Progenitor cell of endocrine pancreas (in vitro differentiated cells): ENCODE measurements at places on chromosomes 12 and 14.
A peak's percentile ranks its signal among the peaks of the same experiment; 100 is the strongest.

DNA sequence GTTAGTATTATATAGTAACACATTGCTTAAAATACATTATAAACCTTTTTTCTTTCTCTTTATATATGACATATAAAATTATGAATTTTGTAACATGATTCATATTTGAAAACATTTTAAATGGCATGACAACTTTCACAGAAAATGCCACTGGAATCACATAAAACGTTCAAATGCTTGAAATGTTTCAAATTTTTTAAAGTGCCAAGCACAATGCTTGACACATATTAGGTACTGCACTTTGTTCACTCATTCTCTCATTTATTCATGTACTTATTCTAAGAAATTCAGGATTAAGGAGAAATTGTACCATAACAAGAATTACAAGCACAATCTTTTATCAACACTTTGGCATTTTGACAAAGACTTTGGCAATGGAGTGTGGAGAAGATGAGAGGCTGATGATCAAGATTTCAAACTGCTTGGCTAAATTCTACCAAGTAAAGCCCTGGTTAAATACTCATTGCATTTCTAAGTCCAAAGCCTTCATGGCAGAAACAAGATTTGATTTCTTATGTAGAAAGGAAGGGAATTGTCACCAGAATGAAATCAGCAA is 232.2 kb downstream of the C12orf50 start:
- DNase-seq: no peak

DNA sequence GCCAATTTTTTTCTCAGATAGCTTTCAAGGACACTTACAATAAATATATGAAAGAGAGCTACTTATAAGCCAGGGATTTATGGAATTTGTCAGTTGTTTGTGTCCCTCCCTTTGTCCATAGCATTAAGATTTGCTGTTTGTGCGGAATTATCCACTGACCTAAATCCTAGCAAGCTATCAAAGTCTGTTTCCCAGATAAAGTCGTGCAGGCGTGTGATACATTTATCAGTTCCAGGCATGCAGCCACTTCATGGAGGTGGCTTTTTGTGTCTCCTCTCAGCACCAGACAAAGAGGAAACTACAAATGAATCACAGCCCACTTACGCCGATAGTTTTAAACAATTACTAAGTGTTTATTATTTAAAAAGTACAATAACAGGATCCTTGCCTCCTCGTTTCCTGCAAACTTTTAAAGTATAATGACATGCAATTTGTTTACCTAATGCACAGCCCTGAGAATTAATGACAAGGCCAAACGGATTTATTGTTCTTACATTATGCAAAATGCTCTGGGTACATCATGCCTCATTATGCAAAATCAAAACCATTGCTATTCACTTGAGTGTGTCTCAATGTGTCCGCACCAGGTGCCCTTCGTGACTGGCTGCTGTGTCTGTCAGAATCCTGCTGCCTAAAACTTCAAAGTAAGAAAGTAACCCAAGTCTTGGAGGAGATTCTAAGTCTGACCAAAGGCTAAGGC is 423.2 kb downstream of the GLT1D1 start:
- no peak for DNase-seq

- DNase-seq: peak; percentile 6
These were observed 71.2 kb upstream of the ESRRB start for GRCh38 chr14:76304536-76305267.

DNA sequence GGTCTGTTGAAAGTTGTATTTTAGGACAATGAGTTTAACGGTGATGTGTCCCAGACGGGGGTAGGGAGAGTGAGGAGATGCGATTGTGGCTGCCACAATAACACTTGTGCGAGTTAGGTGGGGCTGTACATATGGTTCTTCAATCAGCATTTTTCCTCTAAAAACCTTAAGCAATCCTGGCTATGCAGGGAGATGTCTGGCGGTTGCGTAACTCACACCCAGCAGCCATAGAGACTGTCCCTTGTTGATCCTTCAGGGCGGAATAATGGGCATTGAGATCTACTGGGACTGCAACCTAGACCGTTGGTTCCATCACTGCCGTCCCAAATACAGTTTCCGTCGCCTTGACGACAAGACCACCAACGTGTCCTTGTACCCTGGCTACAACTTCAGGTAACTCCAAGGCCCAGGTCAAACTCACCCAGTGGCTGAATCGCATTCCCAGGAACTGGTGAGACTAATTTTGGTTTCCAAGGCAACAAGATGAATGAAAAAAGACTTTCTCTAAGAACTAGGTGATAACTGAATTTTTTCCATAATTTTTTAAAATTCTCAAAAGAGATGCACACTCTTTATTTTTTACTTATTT is 34.6 kb downstream of the P2RX7 start:
- DNase-seq: no peak

GRCh38 chr12:25979563-25979962 is 21.1 kb downstream of the RASSF8 start:
- no peak for DNase-seq

- no peak for DNase-seq
These were observed 10.0 kb upstream of the MMP19 start for GRCh38 chr12:55852740-55853139.

- DNase-seq: no peak
These were observed 64.1 kb upstream of the USP15 start for GRCh38 chr12:62196146-62196545.

DNA sequence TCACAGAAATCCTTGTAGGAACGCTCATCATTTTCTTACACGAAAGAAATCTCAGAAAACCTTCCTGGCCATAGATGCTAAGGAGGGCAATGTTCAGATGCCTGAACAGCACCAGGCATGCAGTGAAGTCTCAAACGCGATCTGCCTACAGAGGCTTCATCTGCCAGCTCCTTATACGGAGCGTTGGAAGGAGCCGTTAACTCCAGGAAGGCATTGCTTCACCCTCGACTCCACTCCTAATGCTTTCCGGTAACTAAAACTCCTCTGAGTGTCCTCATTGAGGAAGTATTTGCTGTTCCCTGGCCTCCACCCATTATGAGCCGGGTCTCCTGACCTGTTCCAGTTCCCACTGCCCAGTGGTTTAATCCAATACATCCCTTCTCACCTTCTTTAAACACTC is 502.7 kb downstream of the BCL11B start:
- no peak for DNase-seq

- no peak for DNase-seq
These were observed 69.8 kb upstream of the IFNG-AS1 start for GRCh38 chr12:67919406-67919805.

- DNase-seq: no peak
These were observed 249.6 kb upstream of the TBX3 start for GRCh38 chr12:114933428-114934160.

GRCh38 chr12:116161588-116161987 is 115.9 kb downstream of the MED13L start:
- DNase-seq: no peak

- DNase-seq: no peak
These were observed 193.2 kb upstream of the FRMD6 start for GRCh38 chr14:51458563-51458955.

DNA sequence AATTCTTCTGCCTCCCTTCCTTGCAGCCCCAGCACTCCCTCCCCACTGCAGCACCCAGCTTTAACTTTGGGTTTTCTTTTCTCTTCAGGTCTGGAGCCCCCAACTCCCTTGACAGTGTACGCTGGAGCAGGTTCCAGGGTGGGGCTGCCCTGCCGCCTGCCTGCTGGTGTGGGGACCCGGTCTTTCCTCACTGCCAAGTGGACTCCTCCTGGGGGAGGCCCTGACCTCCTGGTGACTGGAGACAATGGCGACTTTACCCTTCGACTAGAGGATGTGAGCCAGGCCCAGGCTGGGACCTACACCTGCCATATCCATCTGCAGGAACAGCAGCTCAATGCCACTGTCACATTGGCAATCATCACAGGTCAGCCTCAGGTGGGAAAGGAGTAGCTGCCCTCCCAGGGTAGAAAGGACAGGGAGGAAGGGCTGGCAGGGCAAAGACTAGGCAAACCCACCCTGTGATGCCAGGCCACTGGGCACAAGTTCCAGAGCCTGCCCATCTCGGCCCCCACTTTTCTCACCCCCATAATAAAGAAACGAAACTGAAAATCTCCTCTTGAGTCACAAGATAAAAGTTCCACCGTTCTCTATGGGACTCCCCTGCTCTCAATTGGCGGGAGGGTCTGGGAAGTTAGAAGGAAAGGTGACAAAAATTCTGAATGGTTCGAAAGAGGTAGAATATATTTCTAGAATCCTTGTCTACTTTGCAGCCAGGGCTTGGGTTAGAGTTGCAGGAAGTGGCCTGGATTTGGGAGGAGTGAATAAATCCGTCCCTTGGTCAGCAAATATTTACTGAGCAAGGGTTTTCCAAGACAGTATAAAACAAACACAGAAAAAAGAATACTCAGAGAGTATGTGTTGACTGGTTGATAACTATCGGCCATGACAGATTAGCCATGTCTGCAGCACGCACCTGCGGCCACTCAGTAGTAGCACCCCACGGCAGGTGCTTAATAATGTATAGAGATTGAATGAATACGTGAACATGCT is 3.2 kb downstream of the LAG3 start:
- no peak for DNase-seq

GRCh38 chr12:69355363-69356028 is 4.0 kb upstream of the YEATS4 start:
- no peak for DNase-seq

- no peak for DNase-seq
These were observed 8.2 kb upstream of the MIS18BP1 start for GRCh38 chr14:45261209-45261608.

DNA sequence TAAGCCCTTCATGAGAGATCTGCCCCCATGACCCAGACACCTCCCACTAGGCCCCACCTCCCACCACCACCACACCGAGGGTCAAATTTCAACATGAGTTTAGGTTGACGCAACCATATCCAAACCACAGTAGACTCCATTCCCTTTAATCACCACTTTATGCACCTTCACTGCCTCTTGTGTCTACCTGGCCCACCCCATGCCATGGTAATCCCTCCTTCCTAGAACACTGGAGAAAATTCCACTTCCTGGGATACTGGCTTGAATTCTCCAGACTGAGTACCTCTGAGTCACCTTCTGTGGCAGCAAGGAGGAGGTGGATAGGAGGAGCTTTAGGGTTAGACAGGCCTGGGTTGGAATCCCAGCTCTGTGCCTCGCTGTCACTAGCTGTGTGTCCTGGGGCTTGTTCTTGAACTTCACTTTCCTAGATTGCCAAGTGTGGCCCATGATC is 26.1 kb upstream of the CIPC start:
- no peak for DNase-seq

DNA sequence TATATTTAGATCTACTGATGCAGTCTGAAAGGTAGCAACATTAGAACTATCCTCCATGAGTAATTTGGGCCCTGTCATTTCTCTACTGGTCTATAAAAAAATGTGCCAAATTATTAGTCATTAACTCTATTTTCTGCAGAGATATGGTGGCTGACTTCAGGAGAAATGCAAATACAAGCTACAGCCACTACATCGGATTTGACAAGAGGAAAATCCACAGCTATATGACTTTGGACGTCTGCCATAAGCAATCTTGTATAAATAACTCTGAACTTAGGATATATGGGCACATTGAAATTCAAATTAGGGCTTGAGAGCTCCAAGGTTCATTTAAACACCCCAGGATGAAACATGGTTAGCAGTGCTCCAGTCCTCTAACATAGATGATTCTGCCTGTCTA is 983.0 kb upstream of the LRFN5 start:
- no peak for DNase-seq

DNA sequence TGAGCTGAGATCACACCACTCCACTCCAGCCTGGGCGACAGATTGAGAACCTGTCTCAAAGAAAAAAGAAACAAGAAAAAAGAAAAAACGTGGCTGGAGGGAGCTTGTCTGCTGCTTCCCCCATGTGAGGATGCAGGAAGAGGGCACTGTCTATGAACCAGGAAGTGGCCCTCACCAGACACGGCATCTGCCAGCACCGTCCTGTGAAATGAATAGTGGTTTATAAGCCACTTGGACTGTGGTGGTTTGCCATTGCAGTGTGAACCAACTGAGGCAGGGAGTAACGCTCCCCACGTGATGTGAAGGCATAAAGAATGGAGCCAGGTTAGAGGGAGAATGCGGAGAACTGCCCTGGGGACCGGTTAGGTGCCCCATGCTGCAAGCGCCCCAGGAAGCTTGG is 4.5 kb upstream of the BRF1 start:
- no peak for DNase-seq
